ENCODE measurements at places on chromosomes 11 and 22.

GRCh38 chr11:116353589-116353988 is 419.2 kb downstream of the BUD13 start:
- DNase-seq = no peak

GRCh38 chr11:13837286-13837685 is 125.2 kb upstream of the SPON1 start:
- DNase-seq = no peak

- DNase-seq = no peak
Measured at GRCh38 chr11:77752516-77752915, 68.0 kb downstream of the RSF1 start.

GRCh38 chr22:18070556-18071306 is 7.1 kb upstream of the PEX26 start:
- DNase-seq = no peak

DNA sequence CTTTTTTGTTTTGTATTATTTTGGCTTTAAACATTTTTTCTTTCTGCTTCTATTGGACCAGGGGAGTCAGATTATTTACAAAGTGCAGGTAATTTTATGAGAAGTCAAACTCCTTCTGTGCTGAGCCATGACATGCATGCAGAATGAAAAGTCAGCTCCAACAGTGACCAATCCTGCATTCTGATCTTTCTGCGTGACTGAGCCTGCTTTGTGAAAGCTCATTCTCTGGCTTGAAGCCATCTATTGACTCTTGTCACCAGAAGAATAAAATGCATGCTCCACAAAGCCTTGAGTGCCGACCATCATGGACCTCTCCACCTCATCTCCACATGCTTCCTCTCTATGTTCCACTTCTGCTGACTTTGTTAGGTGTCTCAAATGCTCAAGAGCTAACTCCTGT is 50.2 kb downstream of the MIAT start:
- DNase-seq = no peak

GRCh38 chr11:12685229-12685628 is 11.0 kb downstream of the TEAD1 start:
- no peak for DNase-seq
